NCI-H1417 treated with DMSO at 0.1 percent for 48 hours (cell line): ENCODE measurements at places on chromosomes 16 and 17.

DNA sequence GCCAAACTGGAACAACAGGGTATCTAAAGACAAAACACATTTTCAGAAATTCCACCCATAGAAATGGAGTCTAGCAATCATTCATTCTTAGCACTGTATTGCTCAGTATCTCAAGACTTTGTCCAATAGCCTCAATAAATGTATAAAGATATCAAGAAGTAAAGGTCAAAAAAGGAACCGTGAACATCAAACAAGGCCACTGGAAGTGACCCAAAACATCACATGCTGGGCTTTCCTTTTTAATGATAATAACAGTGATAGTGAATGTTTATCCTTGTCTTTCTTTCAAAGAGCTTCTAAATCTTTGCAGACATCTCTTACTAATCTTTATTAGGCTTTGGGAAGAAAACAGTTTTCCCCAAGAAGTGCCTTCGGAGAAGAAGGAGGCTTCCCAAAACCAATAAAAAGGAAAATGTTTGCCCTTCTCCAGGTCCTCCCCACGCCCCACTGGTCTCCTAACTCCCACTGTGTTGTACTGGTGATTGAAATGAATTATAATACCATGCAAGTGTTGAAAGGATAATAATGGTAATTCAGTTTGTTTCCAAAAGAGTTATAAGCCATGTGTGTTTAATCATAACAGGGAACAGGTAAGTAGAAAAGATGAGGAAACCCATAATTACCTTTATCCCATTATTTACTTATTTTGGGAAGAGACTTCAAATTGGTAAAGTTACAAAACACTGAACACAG, 18.6 kb downstream of the RNF43 start:
- DNase-seq, result peak; percentile 50

- DNase-seq, result no peak
Measured at GRCh38 chr17:69820876-69821473, 254.1 kb upstream of the KCNJ16 start.

GRCh38 chr17:35218915-35219314, 24.0 kb upstream of the SLFN5 start:
- DNase-seq, result no peak

GRCh38 chr16:22417019-22417418, 42.6 kb upstream of the CDR2 start:
- DNase-seq, result no peak

DNA sequence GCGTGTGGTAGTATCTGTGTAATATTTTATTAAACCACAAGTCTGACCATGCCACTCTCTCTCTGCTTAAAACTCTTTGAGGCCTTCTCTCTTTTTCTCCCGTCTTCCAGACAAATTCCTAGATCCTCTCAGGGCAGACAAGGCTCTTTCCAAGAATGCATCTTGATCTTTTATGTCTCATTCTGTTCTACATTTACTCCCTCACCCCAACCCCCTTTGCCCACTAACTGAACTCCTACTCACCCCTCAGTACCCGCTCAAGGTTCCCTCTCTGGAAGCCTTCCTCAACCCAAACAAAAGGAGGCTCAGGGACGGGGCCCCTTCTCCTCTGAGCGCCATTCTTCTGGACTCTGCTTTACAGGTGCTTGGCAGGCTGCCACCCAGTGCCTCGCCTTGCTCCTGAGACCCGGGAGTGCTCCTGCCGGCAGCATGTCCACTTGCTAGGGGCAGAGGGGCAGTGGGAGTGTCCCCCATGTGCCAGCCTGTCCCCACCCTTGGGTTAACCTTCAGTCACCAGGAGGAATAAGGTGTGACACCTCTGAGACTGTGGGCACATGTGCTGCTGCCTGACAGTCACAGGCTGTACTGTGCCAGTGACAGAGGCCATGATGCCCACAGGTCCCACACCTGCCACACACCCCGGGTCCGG, 9.2 kb downstream of the SLC13A2 start:
- DNase-seq, result no peak

GRCh38 chr17:35313875-35314409, 59.5 kb downstream of the SLFN11 start:
- no peak for DNase-seq

- no peak for DNase-seq
Measured at GRCh38 chr17:7296189-7296861, 1.9 kb upstream of the YBX2 start.
